ENCODE measurements at places on chromosomes 2 and 18. TPM values are rescaled to one million over a fixed set of nuclear protein-coding genes. Genes with fewer than 3 reads are reported as not detected.

The MC2R gene
- total RNA-seq = not detected

The PLGLB2 gene
- 2.5 TPM for total RNA-seq

The DRC1 gene
- not detected for total RNA-seq

The VSNL1 gene
- total RNA-seq = not detected

The SERPINB10 gene
- total RNA-seq = not detected

The FSHR gene
- total RNA-seq = not detected

The NOSTRIN gene
- 45.3 TPM for total RNA-seq

The TRIB2 gene
- 39.7 TPM for total RNA-seq

The MYO1B gene
- 61.1 TPM for total RNA-seq

The ELOA2 gene
- total RNA-seq = not detected

The PHOSPHO2 gene
- total RNA-seq = 4.8 TPM

- no peak for DNase-seq
- no peaks in the 10 kb centered on the region for H3K36me3 ChIP-seq
- no peak overlapping the region for H3K4me3 ChIP-seq
- no peak overlapping the region for H3K27ac ChIP-seq
- H3K4me1 ChIP-seq = peaks cover 6% of the 10 kb centered on the region
Observed at GRCh38 chr18:61748004-61748403, 144.8 kb downstream of the RNF152 start.

GRCh38 chr2:236081171-236081570 is 87.0 kb downstream of the GBX2 start:
- H3K4me3 ChIP-seq = no peak overlapping the region
- no peaks in the 10 kb centered on the region for H3K4me1 ChIP-seq
- DNase-seq = no peak

- no peak for DNase-seq
- no peak overlapping the region for H3K27ac ChIP-seq
- H3K27me3 ChIP-seq = no peaks in the 10 kb centered on the region
- no peaks in the 10 kb centered on the region for H3K36me3 ChIP-seq
- H3K4me3 ChIP-seq = no peak overlapping the region
- peaks cover 23% of the 10 kb centered on the region for H3K4me1 ChIP-seq
Observed at GRCh38 chr2:101752716-101753616, 55.5 kb downstream of the MAP4K4 start.

- no peak overlapping the region for H3K27ac ChIP-seq
- no peaks in the 10 kb centered on the region for H3K27me3 ChIP-seq
- H3K36me3 ChIP-seq = no peaks in the 10 kb centered on the region
- DNase-seq = no peak
Observed at GRCh38 chr2:379778-380177, 91.9 kb upstream of the ALKAL2 start.

DNA sequence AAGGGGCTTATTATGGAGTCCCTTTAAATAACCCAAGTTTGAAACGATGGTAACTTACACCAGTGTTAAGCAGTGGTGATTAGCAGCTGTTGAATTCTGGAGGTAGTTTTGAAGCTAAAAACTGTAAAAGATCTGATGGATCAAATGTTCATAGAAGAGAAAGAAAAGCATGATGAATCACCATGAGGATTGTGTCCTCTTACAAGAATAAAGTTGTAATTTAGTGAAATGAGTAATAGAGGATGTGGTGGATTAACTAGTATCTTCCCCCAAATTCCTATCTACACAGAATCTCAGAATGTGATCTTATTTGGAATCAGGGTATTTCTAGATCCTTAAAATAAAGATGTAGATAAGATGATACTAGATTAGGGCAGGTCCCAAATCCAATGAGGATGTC is 1138.2 kb upstream of the TMEFF2 start:
- H3K4me1 ChIP-seq = no peaks in the 10 kb centered on the region
- no peaks in the 10 kb centered on the region for H3K36me3 ChIP-seq
- no peak overlapping the region for H3K27ac ChIP-seq
- no peak for DNase-seq

DNA sequence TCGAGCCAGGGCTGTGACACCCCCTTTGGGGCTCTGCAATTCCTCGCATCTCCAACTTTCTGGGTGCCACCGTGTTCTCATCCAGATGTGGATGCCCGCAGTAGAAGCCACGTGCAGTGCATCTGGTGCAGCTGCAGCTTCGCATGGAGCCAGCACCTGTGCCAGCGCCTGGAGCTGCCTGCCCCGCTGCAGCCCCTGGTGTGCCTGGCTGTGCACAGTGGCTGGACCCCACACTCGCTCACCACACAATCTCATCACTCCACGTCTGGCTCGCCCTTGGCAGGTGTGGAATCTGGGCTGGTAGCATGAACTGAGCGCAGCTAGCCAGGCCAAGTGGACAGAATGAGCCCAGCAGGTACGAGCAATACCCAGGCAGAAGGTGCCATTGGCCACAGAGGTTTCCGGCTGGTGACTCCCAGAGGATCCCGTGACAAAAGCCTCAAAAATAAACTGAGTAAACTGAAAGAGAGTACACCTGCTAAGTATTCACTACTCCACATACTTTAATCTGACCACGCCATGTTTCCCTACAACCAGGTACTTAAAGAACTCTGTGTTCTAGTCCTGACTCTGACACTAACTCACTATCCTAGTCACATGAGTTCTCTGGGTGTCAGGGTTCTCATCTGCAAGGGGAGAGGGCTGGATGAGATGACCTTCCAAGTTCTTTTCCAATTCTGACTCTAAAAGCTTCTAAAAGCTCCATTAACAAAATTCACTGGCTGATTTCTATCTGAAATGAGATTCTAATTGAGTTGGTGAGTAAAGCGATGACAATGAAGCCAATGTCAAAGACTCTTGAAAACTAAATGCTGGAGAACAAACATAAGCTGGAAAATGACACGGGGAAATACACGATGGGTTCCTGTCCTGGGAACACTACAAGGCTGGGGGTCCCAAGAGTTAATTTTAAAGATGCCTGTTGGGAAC is 37.1 kb downstream of the RNF152 start:
- H3K4me3 ChIP-seq = no peak overlapping the region
- no peak for DNase-seq
- peaks cover 3% of the 10 kb centered on the region for H3K4me1 ChIP-seq
- no peak overlapping the region for H3K27ac ChIP-seq
- no peaks in the 10 kb centered on the region for H3K36me3 ChIP-seq
- H3K27me3 ChIP-seq = no peaks in the 10 kb centered on the region

DNA sequence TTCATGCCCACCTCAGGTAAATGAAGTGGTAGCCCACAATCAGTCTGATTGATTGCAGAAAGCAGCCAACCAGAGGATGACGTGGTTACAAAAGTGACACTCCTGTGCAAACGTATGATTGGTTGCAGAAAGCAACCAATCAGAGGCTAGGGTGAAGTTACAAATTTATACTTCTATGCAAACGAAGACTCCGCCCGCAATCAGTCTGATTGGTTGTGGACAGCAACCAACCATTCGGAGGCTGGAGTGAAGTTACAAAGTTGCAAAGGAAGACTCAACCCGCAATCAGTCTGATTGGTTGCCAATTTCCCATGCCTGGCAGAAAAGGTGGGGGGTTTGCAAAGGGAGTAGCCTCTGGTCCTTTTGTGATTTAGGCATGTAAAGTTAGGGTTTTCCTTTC is 4.0 kb upstream of the SLC3A1 start:
- H3K27ac ChIP-seq = no peak overlapping the region
- DNase-seq = no peak
- no peaks in the 10 kb centered on the region for H3K36me3 ChIP-seq
- H3K27me3 ChIP-seq = no peaks in the 10 kb centered on the region
- H3K4me3 ChIP-seq = no peak overlapping the region

- no peak overlapping the region for H3K4me3 ChIP-seq
- H3K4me1 ChIP-seq = no peaks in the 10 kb centered on the region
- no peaks in the 10 kb centered on the region for H3K27me3 ChIP-seq
Observed at GRCh38 chr2:17413036-17413435, 105.2 kb downstream of the RAD51AP2 start.

- H3K36me3 ChIP-seq = no peaks in the 10 kb centered on the region
- H3K4me3 ChIP-seq = no peak overlapping the region
- no peak for DNase-seq
- H3K27me3 ChIP-seq = no peaks in the 10 kb centered on the region
Observed at GRCh38 chr18:75128911-75129716, 79.8 kb downstream of the PTGR3 start.

GRCh38 chr2:238915596-238915995 is 67.7 kb downstream of the TWIST2 start:
- no peaks in the 10 kb centered on the region for H3K27me3 ChIP-seq
- H3K4me1 ChIP-seq = no peaks in the 10 kb centered on the region
- H3K36me3 ChIP-seq = peaks cover 1% of the 10 kb centered on the region
- no peak overlapping the region for H3K27ac ChIP-seq
- H3K4me3 ChIP-seq = no peak overlapping the region

DNA sequence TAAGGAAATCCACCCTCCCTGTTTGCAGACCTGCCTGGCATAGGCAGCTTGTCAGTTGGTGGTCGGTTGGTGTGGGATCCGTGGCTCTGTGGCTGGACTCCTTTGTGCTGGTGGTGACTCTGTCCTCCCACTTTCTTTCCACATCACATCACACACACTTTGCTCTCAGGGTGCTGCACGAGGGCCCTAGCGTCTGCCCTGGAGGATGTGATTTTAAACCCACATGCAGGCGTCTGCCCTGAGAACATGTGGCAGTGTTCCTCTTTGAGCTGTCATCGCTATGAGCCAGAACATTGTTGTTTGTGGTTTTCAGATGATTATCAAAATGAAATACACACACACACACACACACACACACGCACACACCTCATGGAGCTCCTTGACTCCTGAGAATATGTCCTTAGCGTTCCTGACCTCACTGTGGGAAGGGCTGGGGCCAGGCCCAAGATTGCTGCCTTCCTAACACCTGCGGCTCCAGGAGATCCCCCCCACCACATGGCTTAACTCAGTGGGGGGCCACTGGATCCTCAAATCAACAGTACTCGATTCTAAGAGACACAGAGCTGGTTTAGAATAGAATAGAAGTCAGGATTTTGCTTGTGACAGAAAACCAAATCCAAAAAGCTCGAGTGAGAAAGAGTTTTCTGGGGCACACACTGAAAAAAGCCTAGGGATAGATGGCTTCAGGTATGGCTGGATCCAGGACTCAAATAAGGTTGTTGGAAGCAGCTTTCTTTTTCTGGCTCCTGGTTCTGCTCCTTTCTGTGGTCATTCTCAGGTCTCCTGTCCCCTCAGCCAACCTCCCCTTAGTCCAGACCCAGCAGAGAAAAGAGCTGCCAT is 54.8 kb downstream of the RTP5 start:
- H3K36me3 ChIP-seq = no peaks in the 10 kb centered on the region
- DNase-seq = no peak
- H3K27ac ChIP-seq = no peak overlapping the region
- no peaks in the 10 kb centered on the region for H3K27me3 ChIP-seq
- H3K4me1 ChIP-seq = no peaks in the 10 kb centered on the region

DNA sequence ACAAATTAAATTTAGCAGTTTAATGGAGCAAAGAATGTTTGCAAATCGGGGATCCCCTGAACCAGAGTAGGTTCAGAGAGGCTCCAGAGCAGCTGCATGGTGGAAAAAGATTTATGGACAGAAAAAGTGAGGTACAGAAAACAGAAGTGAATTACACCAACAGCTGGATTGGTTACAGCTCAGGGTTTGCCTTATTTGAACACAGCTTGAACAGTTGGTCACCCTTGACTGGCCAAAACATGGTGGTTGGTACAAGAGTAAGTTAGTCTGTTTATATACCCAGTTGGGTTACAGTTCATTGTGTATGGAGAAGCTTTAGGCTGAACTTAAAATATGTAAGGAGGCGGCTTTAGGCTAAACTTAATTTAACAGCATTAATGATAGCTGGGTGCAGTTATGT is 5.4 kb upstream of the CDCA7 start:
- no peaks in the 10 kb centered on the region for H3K27me3 ChIP-seq
- H3K4me1 ChIP-seq = no peaks in the 10 kb centered on the region
- no peak for DNase-seq
- no peak overlapping the region for H3K4me3 ChIP-seq

DNA sequence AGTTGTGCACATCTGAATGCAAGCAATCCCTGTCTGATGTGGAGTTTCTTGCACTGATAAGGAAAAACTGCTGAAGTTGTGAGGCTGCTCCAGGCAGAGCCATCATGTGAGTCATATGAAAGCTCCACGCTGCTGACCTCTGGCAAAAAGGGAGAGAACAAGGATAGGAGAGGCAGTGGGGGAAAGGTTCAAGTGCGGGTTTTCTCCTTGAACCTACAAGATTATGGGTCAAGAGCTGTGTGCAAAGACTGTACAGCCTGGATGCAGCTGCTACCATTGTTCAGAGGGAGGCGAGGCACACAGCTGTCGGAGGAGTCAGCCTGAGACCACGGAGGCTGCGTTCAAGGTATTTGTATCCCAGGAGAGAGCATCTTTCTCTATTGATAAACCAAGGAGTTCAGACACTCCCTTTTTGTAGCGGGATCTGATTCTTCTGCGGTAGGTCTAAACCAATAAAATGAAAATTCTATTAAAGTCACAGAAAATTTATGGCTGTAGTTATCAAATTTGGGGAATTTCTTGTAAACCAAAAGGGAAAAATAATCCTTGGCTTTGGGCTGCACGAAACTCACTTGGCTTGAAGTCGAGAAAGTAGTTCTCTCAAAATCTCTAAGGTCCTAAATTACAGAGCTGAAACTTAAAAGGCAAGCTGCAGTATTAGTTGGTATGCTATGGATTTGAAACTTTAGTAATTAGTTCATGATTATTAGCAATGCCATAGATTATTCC is at the start of gene CDK15:
Gene CDK15, plus strand, starts transcription at position 96 of the 729 bp plus-strand sequence. Its CDS starts 128 bp downstream, at position 224.
- no peaks in the 10 kb centered on the region for H3K36me3 ChIP-seq
- DNase-seq = no peak
- H3K27ac ChIP-seq = peak within 1 kb of the TSS; percentile 90
- no peak within 1 kb of the TSS for H3K4me3 ChIP-seq
- H3K27me3 ChIP-seq = no peaks in the 10 kb centered on the region
- H3K4me1 ChIP-seq = peaks cover 5% of the 10 kb centered on the region

- no peaks in the 10 kb centered on the region for H3K27me3 ChIP-seq
- H3K36me3 ChIP-seq = no peaks in the 10 kb centered on the region
- no peak overlapping the region for H3K4me3 ChIP-seq
Observed at GRCh38 chr2:26838121-26838906, 9.6 kb upstream of the DPYSL5 start.

DNA sequence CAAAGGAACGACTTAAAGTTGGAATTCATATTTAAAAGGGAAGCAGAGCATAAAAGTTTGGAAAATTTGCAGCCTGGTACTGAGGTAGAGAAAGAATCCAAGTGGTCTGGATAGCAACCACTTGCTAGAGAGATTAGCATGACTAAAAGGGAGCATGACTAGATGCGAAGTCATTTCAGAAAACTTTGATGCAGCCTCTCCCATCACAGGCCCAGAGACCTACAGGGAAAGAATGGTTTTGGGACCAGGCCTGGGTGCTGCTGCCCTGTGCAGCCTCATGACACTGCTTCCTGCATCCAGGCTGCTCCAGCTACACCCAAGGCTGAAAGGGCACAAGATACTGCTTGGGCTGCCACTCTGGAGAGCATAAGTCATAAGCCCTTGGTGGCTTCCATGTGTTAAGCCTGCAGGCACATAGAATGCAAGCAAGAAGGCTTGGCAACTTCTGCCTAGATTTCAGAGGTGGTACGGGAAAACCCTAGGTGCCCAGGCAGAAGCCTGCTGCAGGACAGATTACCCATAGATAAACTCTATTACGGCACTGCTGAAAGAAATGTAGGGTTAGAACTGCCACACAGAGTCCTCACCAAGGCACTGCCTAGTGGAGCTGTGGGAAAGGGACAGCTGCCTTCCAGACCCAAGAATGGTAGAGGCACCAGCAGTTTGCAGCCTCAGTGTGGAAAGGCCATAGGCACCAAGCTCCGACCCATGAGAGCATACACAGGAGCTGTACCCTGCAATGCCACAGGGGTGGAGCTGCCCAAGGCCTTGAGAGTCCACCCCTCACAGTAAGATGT is 12.6 kb upstream of the CHN1 start:
- H3K27ac ChIP-seq = no peak overlapping the region
- H3K36me3 ChIP-seq = no peaks in the 10 kb centered on the region
- DNase-seq = no peak
- no peak overlapping the region for H3K4me3 ChIP-seq

GRCh38 chr18:58314284-58314683 is 270.3 kb downstream of the NEDD4L start:
- H3K27me3 ChIP-seq = no peaks in the 10 kb centered on the region
- H3K27ac ChIP-seq = no peak overlapping the region
- H3K36me3 ChIP-seq = no peaks in the 10 kb centered on the region
- DNase-seq = peak; percentile 82
- no peaks in the 10 kb centered on the region for H3K4me1 ChIP-seq

All from aorta (tissue), 5 donors.